ENCODE measurements at places on chromosomes 1 and 21.

GRCh38 chr1:200710166-200710565, 28.5 kb upstream of the CAMSAP2 start:
- no peak for DNase-seq

- DNase-seq, result no peak
These were observed 1892.4 kb downstream of the NCAM2 start for GRCh38 chr21:22890656-22891055.

- DNase-seq, result no peak
These were observed 86.1 kb downstream of the OMA1 start for GRCh38 chr1:58460469-58460868.

DNA sequence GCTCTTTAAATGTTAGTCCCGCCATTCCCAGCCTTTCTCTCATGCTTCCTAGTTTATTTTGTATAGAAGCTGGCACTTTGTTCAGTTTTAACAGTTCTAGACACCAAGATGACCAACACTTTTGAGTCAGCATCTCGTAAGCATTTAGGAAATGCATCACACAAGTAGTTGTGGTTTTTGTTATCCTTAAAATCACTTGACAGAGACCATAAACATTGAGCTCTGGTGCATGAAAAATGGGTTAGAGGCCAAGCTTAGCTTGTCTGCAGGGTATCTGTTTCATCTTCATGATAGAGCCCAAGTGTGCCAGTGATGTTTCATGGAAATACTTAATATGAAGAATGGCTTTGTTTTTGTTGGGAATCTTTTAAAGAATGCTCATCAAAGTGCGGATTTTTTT, 159.7 kb downstream of the DISP1 start:
- DNase-seq, result no peak

- DNase-seq, result no peak
These were observed 1.5 kb upstream of the CLCNKB start for GRCh38 chr1:16042096-16042495.

- DNase-seq, result no peak
These were observed 33.2 kb upstream of the FOXD3 start for GRCh38 chr1:63289135-63289534.

- DNase-seq, result no peak
These were observed 59.3 kb upstream of the NEGR1 start for GRCh38 chr1:72341661-72342060.
